ENCODE measurements at places on chromosomes 2 and 18.

GRCh38 chr18:7437870-7438269, 129.2 kb upstream of the PTPRM start:
- DNase-seq: no peak

- no peak for DNase-seq
Measured at GRCh38 chr2:210443527-210443926, 33.0 kb downstream of the LANCL1 start.

DNA sequence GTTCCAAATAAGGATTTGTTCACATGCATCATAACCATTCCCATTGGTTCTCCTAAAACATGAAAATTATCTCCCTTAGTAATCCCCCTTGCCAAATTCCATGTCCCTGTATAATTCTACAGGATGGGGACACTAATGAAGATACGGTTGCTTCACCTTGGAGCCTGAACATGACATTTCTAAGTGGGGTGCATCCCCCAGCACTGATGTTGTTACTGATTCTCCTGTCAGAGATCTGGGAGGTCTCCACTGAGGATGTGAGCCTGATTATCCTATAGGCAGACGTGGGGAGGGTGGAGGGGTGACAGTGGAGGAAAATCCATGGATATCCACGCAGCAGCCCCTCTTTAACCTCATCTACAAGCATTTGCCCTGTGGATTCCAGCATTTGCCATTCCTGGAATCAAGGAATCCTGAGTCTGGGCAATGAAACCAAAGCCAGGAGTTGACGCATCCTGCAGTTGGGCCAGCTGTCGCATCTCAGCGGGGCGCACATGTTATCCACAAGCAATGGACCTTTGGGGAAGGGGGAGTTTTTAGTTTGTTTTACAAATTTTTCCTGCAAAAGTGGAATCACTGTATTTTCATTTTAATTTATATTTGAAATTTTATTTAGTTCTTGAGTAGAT, 57.3 kb downstream of the HK2 start:
- DNase-seq: no peak

DNA sequence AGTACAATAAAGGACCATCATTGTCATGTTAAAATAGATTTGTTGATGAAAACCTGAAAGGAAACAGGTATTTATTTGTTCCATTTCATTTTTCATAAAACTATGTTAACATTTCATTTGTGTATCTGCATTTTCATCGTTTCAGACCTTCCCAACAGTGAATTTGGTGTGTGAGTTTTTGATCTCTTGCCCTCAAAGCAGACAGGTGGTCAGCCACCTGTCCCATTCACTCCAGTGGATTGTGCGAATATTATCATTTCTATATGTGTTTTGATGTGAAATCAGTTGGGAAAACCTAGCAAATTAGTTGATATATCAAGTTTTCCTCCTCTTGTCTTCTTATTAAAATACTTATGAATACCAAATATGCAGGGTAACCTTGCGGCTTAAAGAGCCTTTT, 25.4 kb upstream of the ATP5MC3 start:
- DNase-seq: no peak

DNA sequence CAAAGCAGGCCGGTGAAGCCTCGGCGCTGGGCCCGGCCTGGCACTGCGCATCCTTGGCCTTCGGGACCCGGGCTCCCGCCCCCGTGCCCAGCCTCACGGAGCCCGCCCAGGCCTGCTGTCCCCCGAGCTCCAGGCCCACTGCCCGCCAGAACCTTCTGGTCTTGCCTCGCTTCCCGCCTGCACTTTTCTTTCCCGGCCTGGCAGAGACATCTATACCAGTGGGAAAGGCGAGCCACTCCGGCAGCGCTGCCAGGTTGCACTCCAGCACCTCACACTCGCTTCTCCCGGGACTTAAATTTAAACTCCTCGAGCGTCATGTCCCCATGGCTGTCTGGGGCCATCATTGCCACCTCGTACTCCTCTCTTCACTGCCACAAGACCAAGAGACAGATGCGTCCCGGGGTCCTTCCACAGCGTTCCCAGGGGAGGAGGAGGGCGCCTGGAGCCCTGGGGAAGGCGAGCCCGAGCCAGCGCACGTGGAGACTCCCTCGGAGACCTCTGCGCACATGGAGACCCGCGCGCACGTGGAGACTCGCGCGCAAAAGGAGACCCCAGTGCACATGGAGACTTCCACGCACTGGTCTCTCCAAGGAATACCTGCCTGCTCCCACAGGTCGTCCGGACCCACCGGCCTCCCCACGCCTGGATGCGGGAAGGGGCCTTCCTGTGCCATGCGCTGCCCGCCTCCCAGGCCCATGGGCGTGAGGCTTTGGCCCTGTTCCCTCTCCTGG, 253.1 kb upstream of the SALL3 start:
- no peak for DNase-seq

- no peak for DNase-seq
Measured at GRCh38 chr2:172425336-172425735, 2.0 kb upstream of the ITGA6 start.
